ENCODE measurements at places on chromosomes 6 and 20.

DNA sequence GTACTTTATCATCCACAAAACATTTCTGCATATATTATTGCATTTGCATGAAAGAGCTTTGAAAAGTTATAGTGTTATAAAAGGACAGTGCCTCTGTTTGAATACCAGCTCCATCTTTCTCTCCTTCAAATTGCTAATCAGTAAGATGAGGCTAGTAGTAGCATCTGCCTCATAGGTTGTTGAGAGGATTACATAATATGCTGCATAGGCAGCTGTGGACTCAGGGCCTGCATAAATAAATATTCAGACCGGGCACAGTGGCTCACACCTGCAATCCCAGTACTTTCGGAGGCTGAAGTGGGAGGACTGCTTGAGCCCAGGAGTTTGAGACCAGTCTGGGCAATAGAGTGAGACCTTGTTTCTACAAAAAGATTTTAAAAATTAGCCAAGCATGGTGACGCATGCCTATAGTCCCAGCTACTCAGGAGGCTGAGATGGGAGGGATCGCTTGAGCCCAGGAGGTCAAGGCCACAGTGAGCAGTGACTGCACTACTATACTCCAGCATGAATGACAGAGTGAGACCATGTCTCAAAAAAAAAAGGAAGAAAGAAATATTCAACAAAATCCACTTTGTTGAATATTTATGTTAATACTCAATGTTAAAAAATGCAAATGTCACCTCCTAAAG is 18.3 kb upstream of the SEC63 start:
- DNase-seq: no peak

DNA sequence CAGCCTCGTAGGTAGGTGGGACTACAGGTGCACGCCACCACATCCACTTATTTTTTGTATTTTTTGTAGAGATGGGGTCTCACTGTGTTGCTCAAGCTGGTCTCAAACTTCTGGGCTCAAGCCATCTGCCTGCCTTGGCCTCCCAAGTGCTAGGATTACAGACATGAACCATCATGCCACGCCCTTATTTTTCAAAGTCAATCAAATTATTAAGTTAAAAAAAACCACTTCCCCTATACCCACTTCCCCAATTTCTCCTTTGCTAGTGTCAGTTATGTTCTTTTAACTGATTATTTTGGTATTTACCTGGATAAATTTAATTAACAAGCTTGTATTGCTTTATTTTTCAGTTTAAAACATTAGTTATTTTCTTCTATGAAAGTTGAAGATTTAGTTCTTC is 49.6 kb downstream of the RIOK1 start:
- DNase-seq: no peak

GRCh38 chr6:37135835-37136694 is 33.9 kb upstream of the PIM1 start:
- DNase-seq: no peak

DNA sequence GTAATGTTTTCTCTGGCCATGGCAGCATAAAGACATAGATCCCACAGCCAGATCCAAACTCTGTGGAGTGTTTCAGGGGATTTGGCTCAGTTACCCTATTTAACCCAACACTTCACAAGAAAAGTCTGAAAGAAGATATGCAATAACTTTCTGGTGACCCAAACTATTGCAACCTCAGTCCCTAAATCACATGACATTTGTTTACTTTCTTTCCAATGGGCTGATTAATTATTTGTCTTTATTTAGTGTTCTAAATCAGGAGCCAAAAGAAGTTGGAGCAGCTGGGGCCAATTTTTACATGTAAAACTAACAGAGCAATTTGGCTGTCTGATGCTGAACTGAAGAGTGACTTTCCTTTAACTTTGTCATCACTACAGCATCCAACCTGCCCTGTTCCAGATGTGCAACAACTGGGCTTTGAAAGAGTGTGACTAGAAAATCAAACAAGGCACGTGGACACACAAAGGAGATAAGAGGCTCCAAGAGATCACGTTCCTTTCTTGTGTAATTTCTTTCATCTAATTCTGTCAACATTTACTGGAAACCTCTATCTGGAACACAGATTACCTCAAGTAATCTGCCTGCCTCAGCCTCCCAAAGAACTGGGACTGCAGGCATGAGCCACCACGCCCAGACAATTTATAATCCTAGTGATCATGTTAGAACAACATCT is 90.8 kb downstream of the TRMT11 start:
- DNase-seq: no peak

- no peak for DNase-seq
Measured at GRCh38 chr20:904039-904545, 12.0 kb downstream of the ANGPT4 start.

GRCh38 chr6:52552278-52552643 is 24.6 kb downstream of the TRAM2 start:
- no peak for DNase-seq

DNA sequence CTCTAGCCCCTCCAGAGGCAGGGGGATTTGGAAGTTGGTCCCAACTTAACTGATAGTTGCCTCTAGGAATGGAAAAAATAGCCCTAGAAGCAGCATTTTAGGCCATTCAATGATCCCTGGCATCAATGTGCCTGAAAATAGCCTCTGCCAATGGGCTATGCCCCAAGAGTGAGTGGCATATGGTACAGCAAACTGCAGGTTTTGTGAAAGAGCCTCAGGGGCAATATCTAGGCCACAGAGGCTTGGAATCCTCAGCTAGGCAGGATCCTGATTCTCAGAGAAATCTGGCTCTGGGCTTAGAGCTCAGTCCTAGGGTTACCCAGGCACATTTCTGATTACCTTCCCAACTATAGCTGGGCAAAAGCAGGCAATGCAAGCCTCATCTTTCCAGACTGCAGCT is 104.4 kb upstream of the MOCS1 start:
- no peak for DNase-seq

GRCh38 chr20:61120595-61121515 is 131.2 kb upstream of the CDH4 start:
- DNase-seq: no peak

DNA sequence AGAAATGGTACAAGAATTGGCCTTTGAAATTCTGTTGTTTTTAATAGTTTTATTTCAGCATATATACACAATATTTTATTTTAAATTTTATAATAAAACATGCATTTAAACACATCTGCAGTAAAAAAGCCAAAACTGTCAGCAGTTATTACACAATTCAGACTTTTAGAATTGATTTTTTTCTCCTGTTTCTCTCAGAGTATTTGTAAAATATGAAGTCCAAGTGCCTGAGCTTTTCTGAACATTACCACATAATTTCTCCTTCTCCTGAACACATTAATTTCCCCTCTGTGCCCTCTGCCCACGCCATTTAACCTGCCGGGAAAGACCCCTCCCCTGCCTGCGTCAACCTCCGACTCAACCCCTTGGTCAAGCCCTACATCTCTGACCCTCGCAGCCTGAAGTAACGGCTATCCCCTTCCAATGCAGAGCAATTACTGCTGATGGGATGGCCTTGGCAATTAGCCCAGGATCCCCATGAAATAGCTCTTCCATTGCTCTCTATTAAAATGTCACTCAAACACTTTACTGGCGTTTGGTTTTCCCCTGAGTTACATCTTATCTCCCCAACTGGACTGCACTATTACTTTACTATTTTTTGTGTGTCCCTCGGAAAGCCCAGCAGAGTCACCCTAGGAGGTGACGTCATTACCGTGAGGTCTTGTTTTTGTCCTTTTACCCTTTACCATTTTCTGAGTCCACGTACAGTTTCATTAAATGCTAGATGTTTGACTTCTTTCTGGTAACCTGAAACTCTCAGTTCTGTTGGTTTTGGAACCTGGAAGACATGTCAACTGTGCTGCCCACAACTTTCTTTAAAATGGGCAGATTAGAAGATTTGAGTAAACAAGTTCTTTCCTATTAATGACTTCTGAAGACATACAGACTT is 146.7 kb upstream of the TAB2 start:
- no peak for DNase-seq

GRCh38 chr20:31808481-31808880 is 10.7 kb upstream of the MYLK2 start:
- no peak for DNase-seq

- DNase-seq: no peak
Measured at GRCh38 chr20:13130061-13130706, 90.9 kb upstream of the ISM1 start.

DNA sequence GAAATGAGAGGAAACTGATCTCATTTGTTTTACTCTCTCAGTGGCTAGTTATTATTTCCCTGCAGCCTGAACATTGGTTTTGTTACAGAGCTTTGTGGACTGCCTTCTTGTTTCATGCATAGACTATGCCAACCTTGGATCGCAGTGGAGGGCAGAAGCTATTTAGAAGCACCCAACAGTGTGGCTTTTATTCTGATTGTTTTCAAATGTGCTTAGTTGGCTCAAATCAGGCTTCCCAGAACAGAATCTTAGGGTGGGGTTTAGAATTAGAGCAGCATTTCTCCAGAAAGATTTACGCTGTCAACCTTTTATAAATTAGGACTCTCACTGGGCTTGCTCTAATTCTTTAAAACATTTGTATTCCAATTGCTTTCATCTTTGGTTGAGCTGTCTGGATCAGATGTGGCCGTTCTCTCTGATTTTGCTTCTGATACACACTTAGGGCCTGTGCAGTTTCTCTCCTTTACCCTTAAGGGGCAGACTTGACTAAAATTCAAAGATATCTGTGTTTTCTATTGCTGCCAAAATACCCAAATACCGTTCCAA is 210.3 kb downstream of the BCKDHB start:
- DNase-seq: no peak

- DNase-seq: no peak
Measured at GRCh38 chr6:139154881-139155547, 20.1 kb downstream of the HECA start.

Data from activated T-helper 9 cell treated with anti-CD3 and anti-CD28 coated beads, Interleukin-2, amount 50 U/mL, for 16 hours (primary cell).